ENCODE measurements at places on chromosomes 12 and 14.
A peak's percentile ranks its signal among the peaks of the same experiment; 100 is the strongest.

- no peak for DNase-seq
These were observed 134.3 kb downstream of the MED13L start for GRCh38 chr12:116142936-116143898.

DNA sequence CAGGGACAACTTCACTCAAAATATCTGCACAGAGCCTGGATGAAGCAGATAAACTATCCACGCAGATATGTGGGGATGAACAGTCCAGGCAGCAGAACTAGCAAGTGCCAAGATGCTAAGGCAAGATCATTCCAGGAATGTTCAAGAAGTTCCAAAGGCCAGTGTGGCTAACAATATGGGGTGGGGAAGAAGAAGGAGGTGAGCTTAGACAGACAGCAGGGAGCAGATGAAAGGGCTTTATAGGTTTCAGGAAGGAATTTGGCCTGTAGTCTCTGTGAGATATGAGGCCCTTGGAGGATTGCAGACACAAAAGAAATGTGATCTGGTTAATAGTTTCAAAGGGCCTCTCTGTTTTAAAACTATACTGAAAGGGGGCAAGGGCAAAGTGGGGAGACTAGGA lies 63.5 kb upstream of the PPM1H start:
- no peak for DNase-seq

DNA sequence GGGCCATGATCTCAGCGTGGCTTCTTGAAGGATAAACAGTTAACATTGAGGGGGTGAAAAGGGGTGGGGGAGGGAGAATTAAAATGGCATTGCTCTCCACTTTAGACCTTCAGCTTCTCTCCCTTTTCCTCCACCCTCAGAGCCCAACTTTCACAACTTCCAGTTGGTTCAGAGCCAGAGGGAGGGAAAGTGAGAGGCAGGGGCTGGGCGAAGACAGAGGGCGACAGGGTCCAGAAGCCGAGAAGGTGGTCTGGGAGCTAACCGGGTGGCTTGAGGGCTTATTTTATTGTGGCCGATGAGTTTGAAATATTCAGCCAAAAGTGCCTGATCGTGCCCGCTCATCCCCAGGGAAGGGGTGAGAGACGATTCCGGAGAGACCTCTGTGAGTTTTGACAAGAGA lies 4.1 kb downstream of the BMP4 start:
- DNase-seq, result no peak

- no peak for DNase-seq
These were observed 62.7 kb upstream of the RPH3A start for GRCh38 chr12:112728864-112729263.

- no peak for DNase-seq
These were observed 50.0 kb downstream of the FLRT2 start for GRCh38 chr14:85579942-85580341.

GRCh38 chr12:1592444-1593173 lies 1.8 kb downstream of the FBXL14 start:
- peak; percentile 48 for DNase-seq
